ENCODE measurements at places on chromosomes 11 and 22.
A peak's percentile ranks its signal among the peaks of the same experiment; 100 is the strongest.

DNA sequence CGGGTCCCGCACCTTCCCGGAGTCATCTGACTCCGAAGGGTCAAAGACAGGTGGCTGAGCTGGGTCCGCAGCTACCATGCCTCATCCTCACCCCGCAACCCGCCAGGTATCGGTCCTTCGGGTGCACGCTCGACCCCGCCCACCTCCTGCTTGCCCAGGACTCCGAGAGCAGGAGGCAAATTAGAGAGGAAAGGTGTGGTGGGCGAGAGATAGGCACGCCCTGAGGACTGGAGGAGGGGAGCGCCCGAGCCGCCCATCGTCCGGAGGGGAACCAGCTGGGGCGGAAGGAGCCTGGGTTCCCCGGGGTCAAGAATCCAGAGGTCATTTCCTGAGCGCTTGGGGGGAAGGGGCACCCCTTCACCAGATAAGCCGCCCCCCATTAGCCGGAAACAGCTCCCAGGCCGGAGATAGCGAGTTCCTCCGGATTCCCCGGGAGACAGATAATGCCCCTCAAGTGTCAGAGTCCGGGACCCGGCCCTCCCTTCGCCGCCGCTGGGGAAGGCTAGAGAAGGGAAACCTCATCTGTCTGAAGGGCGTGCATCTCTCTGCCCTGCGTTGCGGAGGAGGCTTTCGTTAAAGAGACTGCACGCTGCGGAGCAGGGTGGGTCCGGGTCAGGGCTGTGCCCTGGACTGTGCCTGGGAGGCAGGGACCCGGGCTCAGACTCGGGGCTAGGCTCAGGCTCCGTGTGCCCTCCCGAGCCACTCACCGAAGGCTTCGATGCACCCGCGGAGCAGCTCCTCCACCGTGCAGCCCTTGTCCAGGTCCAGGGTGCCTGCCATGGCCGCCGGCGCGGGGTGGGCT, 1.7 kb downstream of the RASGRP2 start:
- DNase-seq: no peak

GRCh38 chr11:70912226-70912840, 340.0 kb downstream of the SHANK2 start:
- DNase-seq: no peak

DNA sequence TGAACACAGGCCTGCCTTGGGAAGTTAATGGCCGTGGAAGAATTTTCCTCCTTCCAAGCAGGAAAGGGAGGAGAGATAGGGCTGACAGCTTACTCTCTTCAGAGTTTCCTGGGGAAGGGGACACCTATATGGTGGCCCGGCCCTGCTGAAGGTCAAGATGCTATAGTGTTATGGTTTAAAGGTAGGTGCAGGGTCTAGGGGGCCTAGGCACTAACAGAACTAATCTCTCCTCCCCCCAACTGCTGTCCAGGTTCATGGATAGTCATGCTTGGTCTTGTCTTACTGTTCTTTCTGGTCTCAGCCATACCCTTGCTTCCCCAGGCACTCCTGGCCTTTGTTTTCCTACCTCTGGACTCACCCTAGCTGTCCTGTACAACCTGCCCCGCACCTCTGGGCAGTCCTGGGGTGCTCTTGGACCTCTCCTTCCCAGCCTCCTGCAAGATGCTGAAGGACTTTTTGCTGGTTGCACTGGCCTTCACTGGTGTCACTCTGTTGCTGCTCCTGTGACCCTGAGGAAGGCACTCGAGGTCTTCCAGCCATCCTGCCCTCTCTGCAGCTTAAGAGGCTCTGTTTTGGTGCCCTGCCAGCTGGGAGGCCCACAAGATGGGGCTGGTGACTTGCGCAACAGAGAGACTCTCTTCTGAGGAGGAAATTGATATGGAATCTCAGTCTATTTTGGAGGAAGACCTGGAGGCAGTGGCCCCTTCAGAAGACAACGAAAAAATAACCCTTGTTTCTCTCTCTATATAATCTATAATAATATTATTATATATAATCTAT, 17.9 kb downstream of the SEC14L3 start:
- DNase-seq: no peak

GRCh38 chr11:56522008-56522407, 21.0 kb downstream of the OR5M11 start:
- no peak for DNase-seq

GRCh38 chr11:95516175-95516574, 273.4 kb downstream of the FAM76B start:
- no peak for DNase-seq

DNA sequence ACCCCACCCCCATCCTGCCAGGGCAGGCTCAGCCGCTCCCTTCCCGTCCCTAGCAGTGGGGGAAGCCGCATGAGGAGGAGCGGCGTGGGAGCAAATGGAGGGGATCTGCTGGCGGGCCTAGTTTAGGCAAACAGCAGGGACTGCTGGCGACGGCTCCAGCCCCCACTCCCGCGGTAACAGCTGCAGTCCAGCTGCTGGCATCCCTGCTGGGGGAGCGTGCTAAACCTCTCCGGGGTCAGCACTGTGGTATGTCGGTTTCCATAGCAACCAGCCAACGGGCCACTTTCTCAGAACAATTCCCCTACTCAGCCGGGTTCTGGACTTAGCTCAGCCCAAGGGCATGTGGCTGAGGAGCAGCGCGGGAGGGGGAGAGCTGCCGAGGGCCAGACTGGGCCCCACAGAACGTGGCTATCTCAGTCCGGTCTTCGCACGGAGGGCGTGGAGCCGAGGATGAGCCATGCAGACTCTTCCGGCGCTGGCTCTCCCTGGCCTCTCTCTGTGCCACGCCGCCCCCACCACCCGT, 98.8 kb downstream of the PKNOX2 start:
- DNase-seq: peak; percentile 87

- no peak for DNase-seq
Observed at GRCh38 chr22:36562261-36562835, 33.4 kb upstream of the EIF3D start.

DNA sequence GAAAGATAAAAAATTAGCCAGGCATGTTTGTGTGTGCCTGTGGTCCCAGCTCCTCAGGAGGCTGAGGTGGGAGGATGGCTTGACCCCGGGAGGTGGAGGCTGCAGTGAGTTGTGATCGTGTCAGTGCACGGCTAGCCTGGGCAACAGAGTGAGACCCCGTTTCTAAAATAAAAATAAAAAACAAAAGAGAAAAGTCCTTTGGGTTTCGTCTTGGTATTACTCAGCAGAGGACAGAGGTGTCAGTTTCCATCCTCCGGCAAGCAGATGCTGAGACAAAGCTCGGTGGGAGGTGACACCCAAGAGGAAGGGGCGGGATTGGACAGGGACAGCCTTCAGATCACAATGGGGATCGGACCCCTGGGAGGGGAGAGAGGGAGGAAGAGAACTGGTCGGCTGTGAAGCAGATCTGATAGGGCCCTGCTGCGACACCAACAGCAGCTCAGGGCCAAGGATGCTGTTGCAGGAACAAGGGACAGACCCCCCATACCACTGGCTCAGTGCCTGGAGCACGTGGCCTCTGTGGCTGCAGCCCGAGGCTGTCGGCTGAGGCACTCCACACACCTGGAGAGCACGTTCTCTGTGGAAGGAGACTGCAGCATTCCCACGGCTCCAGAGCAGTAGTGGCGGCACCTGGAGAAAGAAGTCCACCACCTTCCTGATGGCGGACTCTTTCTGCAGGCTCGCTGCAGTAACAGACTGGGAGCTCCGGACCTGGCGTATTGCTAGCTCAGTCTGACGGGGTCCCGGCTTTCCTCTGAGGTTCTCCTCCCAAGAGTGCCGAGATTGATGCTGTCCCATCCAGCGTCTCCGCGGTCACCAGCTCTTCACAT, 5.2 kb upstream of the BID start:
- DNase-seq: no peak

- no peak for DNase-seq
Observed at GRCh38 chr11:46331282-46331984, 15.8 kb upstream of the DGKZ start.

GRCh38 chr11:86183694-86184093, 60.9 kb upstream of the EED start:
- no peak for DNase-seq

DNA sequence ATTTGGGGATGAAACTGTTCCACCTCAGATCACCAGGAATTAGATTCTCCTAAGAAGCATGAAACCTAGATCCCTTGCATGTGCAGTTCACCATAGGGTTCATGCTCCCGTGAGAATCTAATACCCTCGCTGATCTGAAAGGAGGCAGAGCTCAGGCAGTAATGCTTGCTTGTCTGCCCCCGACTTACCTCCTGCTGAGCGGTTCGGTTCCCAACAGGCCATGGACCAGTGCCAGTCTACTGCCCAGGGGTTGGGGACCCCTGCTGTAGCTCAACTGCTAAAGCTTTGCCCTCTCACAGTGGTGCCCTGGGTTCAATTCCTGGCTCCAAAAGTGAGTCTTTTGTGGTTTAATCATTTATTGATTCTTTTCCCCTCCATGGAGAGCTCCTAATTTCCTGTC, 3.4 kb downstream of the JAML start:
- no peak for DNase-seq

GRCh38 chr11:6199174-6199810, at the start of gene OR52W1:
OR52W1 (plus strand) TSS chr11:6199224; CDS start chr11:6199224, 0 bp downstream.
- no peak for DNase-seq

- DNase-seq: no peak
Observed at GRCh38 chr11:97247601-97248000, 857.8 kb downstream of the JRKL start.

- DNase-seq: no peak
Observed at GRCh38 chr11:34647131-34647530, 26.2 kb downstream of the EHF start.

DNA sequence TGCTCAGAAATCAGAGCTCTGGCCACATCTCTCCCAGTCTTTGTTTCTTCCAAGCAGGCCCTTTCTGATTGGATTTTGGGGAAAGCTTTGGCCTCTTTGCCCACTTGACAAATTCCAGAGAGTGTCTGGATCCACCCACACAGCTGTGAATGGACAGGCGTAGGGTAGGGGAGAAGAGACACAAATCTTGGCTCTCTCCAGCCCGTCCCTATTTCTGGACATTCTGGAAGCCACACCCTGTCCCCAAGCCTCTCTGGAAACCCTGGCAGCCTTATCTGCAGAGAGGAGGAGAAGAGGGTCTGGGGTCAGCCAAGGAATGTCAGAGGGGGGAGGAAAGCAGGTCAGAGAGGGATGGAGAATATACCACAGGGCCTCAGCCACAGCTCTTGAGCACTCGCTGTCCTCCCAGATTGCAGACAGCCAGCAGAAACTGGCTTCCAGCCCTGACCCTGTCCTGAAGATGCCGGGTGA, 59.5 kb upstream of the WNT11 start:
- no peak for DNase-seq

DNA sequence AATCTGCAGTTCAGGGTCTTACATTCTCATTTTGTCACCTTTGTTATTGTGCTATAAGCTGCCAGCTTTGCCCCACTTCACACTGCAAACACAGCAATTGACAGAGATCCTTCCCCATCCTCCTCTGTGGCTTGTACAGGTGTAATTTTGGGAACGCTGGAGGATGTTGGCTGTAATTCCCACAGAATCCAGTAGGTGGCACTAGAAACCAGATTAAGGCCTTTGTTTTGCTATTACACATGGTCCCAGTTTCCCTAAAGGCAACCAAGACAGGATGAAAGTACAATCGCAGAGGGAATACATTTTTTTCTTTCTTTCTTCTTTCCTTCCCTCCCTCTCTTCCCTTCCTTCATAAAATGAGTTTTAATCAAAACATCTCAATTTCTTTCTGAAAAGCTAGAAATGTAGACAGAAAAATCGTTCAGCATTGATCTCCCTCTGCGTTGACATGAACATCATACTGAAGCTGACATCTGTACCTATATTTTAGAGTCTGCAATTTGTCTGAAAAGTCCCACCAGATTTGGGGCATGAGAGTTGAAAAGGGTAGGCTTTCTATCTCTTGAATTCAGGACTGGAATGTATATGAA, 21.3 kb upstream of the NELL1 start:
- DNase-seq: peak; percentile 6

GRCh38 chr22:47357493-47357892, 595.0 kb downstream of the TBC1D22A start:
- no peak for DNase-seq

DNA sequence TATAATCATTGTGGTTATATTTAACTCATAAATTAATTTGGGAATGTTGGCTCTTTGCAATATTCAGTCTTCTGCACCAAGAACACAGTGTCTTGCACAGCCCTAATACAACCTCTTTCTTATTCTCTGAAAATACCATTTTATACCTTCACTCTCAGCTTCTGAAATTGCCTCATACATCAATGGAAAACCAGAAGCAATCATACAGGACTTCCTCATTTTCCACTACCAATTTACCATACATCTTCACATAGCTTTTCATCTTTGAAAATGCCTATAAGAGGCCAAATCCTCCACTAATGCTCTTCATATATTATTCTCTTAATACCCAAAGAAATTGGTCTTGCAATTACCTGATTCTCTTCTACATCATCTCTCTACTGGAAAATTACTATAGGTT, 4.3 kb upstream of the OR2AG1 start:
- no peak for DNase-seq

DNA sequence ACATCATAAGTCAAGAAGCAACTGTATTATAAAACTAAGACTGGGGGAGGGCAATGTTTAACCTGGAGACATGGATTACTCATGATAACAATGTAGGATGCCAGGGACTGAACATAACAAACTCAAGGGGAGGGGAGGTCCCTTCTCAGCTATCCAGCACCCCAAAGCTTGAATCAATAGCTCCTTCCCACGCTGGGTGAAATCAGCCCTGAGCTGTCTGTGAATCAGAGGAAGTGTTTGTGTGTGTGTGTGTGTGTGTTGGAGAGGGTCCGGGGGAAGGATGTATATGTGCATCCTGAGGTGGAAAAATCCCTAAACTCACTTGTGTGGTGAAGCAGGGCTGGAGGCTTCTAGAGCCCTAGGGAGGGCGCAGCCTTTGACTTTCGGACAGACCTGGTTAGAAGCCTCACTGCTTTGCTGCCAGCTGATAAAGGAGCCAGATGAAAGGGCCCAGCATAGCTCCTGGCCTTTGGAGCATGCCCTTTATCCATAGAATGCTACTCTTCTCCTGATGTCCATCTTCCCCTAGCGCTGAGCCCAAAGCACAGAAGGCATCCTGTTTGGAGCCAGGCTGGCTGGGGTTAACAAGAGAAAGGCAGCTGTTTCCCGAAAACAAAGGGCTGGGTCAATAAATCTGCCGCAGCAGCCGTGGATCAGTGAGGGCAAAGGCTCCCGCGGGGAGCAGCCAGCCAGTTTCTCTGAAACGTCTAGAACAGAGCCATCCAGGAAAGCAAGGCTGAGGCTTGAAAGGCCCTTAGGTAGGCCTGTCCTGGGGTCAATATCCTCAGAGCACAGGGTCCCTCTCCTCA, 35.8 kb downstream of the TNKS1BP1 start:
- DNase-seq: peak; percentile 51

- no peak for DNase-seq
Observed at GRCh38 chr22:44495629-44496028, 2.4 kb downstream of the RTL6 start.

DNA sequence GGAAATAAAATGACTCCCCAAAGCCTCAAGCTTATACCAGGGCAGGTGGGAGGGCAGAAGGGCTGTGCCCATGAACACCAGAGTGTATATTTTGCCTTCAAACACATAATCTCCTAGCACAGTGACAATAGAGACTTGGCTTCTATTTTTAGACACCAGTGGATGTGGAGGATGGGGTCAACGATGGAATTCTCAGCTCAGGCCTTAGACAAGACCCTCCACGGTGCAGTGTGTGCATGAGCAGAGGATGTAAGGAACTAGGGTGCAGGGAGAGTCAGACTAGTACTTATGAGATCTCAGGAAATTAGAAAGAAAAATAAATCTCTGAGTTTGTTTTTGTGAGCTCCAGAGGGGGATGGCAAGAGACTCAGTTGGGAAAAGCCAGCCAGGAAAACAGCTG, 113.6 kb upstream of the CADM1 start:
- no peak for DNase-seq

Measured in GM04503 (cell line).